Hypothalamus (tissue), 51 donors: ENCODE measurements at places on chromosomes 2 and 18.

DNA sequence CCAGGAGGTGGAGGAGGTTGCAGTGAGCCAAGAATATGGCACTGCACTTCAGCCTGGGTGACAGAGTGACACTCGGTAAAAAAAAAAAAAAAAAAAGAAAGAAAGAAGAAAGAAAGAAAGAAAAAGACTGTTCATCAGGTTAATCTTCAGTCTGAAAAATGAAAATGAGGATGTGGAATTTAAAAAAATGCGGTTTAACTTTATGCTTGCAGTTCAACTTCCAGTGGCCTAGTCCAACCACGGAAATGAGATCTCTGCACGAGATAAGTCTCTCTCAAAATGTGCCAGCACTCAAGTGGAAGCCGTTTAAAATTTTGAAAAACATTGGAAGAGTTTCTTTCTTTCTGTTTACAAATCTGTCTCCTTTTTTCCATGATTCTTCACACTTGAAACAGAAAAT, 112.1 kb downstream of the DOCK10 start:
- no peak for DNase-seq

DNA sequence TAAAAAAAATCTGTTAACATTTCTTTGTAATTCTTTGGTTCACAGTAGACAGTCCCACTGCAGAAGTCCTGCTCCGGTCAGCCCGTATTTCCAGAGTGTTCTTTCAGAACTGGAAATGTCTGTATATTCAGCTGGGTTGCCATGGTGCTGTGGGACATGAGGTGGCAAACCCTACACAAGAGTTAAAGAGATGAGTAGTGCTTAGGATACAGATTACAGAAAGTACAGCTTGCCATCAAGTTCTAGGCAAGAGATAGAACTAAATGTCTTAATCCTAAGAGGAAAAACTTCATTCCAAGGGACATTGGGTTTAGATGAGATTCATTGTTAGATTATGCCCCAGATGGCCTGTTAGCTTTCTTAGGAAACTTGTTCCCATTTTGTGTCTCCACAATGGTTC, 60.1 kb downstream of the FMNL2 start:
- no peak for DNase-seq

GRCh38 chr18:67597759-67598158, 81.2 kb upstream of the DSEL start:
- no peak for DNase-seq

GRCh38 chr2:18473241-18474181, 86.9 kb downstream of the RDH14 start:
- peak; percentile 30 for DNase-seq

DNA sequence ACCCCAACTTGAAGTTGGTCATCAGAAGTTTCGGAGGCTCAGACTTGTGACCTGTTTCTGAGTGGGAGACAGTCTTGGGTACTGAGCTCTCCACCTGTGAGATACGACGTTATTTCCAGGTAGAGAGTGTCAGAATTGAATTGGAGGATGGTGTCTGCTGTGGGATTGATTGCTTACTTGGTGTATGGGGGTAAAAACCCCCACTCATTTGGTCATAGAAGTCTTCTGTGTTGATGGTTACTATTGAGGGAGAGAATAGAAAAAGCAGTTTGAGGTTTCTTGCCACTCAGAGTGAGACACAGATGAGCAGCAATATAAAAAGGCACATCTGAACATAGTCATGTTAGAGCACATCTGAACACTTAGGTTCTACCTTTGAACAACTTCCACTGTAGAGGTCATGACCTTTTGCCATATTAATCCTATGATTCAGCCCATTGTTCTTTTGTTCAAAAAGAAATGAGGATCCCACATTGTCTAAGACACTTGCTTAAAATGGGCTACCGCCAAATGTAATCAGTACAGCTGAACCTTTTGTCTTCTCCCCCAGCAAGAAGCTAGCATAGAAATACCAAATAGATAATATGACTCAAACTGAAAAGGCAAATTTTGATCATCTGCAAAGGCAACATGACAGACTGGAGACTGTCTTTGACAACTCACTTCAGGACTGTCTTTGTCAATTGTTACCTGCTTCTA, 73.3 kb downstream of the NAB1 start:
- no peak for DNase-seq

DNA sequence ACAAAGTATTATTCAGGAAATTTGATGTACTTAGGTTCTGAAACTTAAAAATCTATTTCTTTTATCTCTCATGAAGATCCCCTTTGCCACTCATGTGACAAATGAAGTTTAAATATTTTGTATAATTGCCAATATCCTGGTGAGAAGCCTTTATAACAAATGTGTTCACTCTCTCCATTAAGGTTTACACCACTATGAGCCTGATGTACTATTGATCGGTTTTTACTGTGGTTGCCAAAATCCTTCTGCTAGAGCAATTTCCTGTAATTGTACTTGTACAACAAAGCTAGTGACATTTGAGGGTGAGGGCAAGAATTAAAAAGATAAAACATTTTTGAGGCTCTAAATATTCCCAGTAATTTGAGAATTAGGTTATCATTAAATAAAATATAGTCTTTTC, 222.3 kb upstream of the CDH19 start:
- no peak for DNase-seq

- DNase-seq, result no peak
These were observed 198.2 kb downstream of the PARD3B start for GRCh38 chr2:204743393-204743960.

DNA sequence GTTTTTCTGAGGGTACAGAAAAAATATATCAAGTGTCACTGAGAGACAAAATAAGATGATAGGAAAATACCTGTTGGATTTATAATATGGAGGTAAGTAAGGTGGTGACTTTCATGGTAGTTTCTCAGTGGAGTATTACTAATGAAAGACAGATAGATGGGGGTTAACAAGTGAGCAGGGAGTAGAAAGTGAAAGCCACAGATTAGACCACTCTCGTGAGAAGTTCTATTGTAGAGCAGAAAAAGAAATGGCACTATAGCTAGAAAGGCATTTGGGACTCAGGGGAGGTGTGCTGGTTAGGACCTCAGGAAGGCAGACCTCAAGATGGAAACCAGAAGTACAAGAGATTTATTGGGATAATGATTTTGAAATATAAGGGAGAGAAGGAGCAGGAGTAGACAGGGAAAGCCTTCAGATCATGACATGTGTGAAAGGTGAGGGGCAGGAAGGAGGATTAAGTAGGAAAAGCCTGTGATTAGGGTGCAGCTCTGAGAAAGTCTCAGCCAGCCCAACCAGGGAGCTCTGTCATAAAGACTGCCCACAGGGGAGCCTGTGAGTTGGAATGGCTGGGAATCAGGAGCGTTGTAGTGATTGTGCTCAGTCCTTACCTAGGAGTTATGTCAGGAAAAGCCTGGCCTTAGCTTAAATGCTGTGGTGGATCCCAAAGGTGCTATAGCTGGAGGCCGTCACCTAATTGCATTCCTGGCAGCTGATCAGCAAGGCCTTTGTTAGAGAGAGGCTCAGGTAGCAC, 198.1 kb downstream of the IKZF2 start:
- no peak for DNase-seq

GRCh38 chr2:61238219-61239012, 76.4 kb downstream of the C2orf74 start:
- no peak for DNase-seq

DNA sequence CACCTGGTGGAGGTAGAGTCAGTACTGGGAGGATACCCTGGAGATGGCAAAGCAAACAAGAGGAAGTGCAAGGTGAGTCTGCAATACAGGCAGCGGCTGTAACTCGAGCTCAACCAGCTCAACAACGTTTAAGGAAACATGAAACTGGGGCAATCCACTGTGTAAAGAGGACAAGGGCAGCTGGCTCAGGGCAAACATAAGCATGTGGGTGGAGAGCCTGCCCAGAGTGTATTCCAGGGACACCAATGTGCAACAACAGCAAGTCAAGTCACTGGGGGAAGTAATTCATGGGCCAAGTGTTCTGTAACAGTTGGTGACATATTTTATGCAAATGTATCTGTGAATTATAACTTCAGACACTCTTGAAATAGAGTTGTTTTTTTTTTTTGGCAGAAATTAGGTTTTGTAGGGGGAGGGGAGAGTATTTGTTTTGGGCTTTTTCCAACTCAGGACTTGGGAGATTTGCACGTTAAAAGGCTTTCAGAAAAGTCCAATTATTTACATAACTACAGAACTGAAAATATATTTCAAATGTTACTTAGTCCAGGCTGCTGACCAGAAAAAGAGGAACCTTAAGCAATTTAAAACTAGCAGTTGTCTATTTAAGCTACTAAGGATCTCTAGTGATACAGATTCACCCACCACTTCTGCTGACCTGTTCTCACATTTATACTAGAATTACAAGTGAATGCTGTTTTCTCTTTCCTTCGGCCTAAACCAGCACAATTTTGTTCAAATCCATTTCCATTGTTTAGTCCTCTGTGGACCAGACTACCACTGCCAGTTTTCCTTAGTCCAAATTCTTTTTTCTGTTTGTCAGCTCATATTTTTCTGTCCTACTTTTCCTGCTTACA, 18.6 kb downstream of the NRXN1 start:
- peak; percentile 20 for DNase-seq

- no peak for DNase-seq
These were observed 5.2 kb downstream of the CHRNG start for GRCh38 chr2:232544674-232545073.

DNA sequence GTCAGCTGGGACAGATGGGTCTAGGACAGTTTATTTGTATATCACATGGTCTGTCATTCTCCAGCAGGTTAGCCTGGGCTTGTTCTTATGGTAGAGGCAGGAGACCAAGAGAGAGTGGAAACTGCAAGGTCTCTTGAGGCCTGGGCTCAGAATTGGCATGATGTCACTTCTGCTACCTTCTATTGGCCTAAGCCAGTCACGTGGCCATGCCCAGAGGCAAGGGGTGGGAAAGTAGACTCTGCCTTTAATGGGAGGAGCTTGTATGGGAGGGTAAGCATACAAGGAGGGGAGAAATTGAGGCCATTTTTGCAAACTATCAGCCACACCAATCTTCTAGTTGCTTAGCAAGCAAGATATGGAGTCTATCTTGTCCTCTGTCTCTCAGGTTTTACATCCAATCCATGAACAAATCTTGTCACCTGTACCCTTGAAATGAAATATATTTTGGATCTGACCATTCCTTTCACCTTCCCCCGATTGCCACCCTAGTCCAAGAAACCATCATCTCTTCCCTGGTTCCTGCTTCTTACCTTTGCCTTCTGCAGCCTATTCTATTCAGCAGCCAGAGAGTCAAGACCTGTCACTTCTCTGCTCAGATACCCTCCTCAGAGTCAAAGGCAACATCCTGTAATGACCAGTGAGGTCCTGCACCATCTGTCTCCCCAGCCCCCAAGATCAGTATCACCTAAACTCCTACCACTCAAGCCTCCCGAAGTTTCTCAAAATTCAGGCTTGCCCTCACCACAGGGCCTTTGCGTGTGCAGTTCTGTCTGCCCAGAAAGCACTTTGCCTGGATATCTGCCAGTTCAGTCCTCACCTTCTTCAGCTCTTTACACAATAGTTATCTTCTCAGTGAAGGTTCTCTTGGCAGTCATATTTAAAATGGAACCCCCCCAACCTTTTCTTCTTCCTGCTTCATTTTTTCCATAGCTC, 240.0 kb downstream of the LOXHD1 start:
- no peak for DNase-seq

DNA sequence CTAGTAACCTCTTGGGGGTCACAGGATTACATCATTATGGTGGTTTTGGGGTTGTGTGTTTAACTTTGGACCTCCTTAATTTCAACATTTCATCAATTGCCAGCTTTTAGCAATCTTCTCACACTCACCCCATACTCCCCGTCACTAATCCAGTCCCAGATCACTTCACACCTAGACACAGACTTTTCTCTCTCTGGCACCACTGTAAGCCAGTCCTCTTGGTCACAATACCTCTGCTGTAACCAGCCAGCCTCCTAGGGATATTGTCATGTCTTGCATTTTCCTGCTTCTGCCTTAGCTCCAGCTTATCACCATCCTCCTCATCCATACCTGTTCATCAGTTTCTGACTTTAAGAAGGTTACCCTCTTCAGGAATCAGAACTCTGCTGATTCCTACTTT, 1.6 kb upstream of the STK17B start:
- no peak for DNase-seq

GRCh38 chr2:69975853-69976462, 14.5 kb upstream of the ASPRV1 start:
- DNase-seq, result no peak

DNA sequence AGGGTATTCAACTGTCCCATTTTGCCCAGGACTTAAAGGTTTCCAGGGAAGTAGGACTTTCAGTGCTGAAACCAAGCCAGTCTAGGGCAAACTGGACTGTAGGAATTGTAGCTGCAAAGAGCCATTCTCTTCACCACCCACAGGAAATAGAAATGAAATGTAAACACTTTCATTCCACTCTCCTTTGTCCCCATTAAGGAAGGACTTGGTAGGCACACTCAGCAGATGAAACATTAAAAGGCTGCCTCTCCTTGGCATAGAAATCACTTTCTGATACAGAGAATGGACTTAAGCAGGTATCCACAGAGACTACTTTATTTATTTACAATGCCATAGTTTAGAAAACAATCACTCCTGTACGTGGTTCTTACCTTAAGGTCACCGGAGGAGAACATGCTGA, 102.9 kb upstream of the CCDC195 start:
- DNase-seq, result no peak

DNA sequence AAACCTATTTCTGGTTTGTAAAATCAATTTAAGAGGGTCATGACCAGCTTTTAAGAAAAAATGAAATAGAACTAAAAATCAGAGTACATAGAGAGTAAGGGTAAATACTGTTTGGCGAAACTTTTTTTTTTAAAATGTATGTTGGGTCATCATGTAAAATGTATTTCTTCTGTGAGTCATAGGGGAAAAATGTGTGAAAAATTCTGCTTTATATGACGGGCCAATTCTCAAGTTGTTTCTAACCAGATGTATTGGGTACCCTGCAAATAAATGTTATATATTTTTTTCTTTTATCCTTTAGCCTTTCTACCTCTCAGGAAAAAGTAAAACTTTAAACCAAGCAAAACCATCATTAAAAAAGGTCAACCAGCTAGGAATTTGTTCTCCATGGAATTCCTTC, 13.9 kb downstream of the AFTPH start:
- DNase-seq, result no peak

GRCh38 chr2:241833101-241833663, 24.2 kb downstream of the NEU4 start:
- DNase-seq, result no peak

- DNase-seq, result no peak
These were observed 12.5 kb downstream of the ABCG8 start for GRCh38 chr2:43851011-43851980.
